Endodermal cell (in vitro differentiated cells): ENCODE measurements at places on chromosomes 4 and X.

DNA sequence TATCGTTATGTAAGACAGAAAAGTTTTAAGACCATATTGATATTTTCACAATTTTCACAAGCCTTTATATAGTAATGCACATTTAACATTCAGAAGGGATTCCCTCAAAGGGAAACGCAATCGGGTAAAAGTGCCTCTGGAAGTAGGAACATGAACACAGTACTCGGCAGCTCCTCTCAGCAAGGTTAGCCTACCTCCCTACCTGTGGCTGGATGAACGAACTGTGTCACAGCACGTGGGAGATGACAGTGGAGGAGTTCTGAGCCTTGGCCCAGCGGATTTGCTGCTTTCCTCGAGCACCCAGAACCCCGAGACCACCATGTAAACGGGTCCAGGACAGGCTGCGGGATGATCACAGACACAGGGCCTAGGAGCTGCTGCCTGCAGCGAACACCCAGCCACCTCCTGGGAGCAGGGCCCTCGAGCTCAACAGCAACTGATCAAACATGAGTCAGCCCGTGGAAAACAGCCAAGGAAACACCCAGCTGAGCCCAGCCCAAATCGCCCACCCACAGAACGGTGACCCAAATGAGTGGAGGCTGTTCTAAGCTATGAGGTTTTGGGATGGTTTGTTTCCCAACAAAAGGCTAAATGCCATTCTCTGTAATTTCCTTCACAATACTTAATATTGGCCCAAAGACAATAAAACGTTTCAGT lies 30.4 kb downstream of the FAT1 start:
- no peak for DNase-seq

DNA sequence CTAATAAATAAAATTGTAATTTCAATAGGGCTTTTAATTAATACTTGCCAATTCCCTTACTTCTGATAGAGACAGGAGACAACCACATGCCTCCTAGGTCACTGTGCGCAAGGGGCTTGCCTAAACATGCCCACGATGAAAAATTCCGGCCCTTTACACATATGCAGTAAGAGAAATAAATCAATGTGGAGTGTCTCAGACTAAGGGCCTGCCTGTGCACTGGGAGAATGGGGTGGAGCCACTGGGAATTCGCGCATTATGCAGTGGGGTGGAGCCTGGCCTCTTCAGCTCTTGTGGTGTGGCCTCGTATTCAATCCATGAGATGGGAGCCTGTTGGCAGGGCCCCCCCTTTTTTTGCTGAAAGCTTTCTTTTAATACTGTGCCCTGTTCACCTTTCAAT lies 484.5 kb downstream of the PDGFC start:
- DNase-seq = no peak

DNA sequence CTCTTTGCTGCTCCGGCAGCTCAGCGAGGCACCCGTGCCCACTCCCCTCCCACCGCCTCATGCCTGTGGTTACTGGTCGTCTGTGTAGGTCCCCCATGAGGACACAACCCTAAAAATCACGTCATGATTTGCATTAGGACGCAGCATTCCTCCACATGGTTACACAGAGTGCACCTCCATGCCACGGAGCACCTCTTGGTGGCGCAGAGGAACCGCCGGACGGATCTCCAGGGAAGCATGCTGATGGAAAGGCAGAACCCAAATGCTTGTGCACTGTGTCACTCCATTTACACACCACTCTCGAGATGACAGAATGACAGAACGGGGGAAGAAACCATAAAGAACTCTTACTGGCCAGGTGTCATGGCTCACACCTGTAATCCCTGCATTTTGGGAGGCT lies 22.4 kb downstream of the FAM53A start:
- no peak for DNase-seq

GRCh38 chr4:150038335-150039076 lies 39.7 kb upstream of the DCLK2 start:
- no peak for DNase-seq

DNA sequence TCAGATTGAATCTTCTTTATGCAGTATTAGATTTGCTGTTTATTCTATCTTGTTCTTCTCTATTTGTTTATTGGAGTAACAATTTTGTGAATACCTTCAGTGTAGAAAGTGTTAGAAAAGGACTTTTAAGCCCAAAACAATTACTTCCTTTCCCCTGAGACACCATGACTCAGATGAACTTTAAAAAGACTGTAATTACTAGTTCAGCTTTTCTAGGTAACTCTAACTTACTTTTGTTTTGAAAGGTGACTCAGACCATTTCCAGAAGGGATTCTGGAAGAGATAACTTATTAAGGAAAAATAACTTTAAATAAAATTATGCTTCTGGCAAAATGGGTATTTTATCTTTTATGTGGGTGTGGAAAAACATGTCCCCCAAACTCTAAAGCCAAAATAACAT lies 561.5 kb upstream of the PCDH10 start:
- DNase-seq = no peak
